ENCODE measurements at places on chromosomes 4 and X.

GRCh38 chr4:17807446-17807845 lies 3.1 kb downstream of the DCAF16 start:
- no peak for DNase-seq

DNA sequence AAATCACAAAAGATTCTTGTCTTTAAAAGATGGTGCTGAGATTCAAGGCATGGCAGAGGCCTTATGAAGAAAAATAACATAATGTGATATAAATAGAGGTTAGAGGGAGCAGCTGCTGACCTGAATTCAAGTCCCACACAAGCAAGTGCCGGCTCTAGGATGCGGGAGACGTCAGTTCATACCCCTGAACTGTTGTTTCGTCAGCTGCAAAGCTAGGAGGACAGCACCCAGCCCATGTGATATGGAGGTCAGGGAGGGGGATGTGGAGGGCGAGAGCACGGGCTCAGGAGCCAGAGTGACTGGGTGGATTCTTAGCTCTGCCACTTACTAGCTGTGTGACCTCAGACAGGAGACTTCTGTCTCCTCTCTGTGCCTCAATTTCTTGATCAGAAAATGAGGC lies 77.9 kb downstream of the JAKMIP1 start:
- no peak for DNase-seq

- no peak for DNase-seq
Observed at GRCh38 chr4:133062851-133063250, 86.2 kb upstream of the PCDH10 start.

DNA sequence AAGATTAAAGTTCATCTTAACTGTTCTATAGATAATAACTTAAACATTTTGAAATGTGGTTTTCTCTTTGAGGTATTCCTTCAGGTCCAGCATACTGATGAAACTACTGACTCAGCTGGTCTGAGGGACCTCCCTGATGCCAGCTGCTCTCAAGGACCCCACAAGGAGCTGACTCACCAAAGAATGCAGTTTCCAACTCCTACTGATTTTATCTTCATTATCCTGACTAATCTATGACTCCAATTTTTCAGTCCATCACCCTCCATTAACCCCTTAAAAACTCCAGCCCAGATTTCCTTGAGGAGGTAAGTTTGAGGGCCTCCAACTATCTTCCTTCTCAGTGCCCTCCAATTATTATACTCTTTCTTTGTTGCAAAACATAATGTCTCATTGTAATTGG lies 1.4 kb upstream of the UGT2B4 start:
- no peak for DNase-seq

- DNase-seq = no peak
Observed at GRCh38 chr4:55399581-55399980, 3.8 kb downstream of the TMEM165 start.

- no peak for DNase-seq
Observed at GRCh38 chr4:47531241-47531953, 46.3 kb downstream of the ATP10D start.

GRCh38 chrX:46485897-46486296 lies 59.3 kb downstream of the ZNF674 start:
- DNase-seq = no peak

- DNase-seq = no peak
Observed at GRCh38 chrX:124440695-124441094, 94.3 kb downstream of the SH2D1A start.

DNA sequence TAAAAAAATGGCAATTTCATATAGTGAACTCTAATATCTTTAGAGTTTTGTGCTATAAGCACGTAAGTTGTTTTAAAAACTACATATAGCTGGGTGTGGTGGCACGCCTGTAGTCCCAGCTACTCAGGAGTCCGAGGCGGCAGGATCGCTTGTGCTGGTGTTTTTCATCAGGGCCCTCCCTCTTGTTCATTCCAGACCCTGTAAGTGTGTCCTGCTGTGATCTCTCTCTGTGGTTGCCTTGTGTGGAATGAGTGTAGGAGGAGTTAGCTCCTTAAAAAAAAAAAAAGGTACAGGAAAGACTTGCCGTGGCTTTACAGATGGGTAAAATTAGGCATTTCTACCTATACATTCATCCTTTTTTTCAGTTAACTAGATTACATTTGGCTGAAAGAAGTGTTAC lies 35.4 kb downstream of the RBBP7 start:
- no peak for DNase-seq

GRCh38 chr4:42871671-42872290 lies 20.7 kb upstream of the GRXCR1 start:
- DNase-seq = no peak

- DNase-seq = no peak
Observed at GRCh38 chrX:79161655-79162054, 17.2 kb downstream of the GPR174 start.

DNA sequence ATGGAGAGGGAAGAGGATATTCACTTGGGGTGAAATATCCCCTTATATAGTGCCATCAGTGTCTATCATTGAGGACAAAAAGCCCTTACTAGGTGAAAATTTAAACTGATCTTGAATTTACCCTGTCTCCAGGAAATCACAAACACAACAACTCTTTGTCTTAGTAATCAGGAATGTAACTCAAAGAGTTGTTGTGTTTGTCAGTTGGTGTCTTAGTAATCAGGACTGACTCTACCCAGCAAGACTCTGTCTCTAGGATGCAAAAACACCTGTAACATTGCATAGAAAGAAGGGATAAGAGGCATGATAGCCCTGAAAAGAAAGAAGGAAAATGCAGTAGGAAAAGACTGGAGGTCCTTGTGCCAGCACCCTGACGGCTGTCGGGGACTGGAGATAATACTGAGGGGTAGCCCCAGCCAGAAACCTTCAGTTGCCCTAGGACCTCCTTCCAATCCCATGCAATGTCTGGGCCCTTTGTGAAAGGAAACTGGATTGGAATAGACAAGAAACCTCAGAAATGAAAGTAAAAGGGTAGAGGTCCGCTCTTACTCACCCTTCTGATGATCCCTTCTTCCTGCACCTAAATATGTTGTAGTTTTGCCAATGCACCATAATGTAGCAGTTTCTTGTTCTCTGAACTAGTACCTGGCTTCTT lies 45.3 kb downstream of the HMGB2 start:
- DNase-seq = no peak

- no peak for DNase-seq
Observed at GRCh38 chr4:130478406-130478805, 1382.5 kb downstream of the C4orf33 start.

DNA sequence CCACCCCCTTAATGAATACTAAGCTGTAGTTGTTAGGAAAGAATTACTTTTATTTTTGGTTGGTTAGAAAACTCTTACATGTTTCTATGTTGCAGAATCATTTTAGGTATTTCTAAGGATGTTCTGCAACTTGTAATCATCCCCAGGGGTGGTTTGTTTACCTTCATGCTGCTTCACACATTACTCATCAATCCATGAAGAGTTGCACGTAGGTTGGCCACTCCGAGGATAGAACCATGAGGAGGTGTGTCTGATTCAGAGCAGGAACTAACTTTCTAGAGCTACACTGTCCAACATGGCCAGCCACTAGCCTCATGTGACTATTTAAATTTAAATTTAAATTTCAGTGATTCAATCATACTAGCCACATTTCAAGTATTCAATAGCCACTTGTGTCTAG lies 127.2 kb upstream of the FRMPD4 start:
- no peak for DNase-seq

GRCh38 chr4:147709999-147710398 lies 21.9 kb upstream of the ARHGAP10 start:
- DNase-seq = no peak

GRCh38 chr4:98903561-98903960 lies 25.4 kb downstream of the EIF4E start:
- no peak for DNase-seq

GRCh38 chr4:94852616-94853015 lies 94.9 kb downstream of the BMPR1B start:
- no peak for DNase-seq

DNA sequence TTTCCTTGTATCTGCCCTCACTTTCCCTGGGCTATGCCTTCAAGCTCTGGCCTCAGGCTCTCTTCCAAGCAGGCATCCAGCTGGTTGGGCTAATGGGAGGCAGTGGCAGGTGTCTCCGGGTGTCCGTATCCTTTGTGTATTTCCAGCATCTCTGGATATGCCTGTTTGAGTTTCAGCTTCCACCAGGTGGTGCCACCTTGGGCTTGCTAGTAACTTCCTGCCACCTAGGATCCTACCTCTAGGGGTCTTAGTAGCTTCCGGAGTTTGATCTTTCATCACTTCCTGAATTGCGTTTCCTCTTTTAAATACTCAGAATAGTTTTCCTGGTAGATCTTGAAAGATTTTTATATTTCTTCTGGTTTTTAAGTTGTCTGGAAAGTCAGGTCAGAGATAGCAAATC lies 23.2 kb upstream of the ANOS1 start:
- DNase-seq = no peak

DNA sequence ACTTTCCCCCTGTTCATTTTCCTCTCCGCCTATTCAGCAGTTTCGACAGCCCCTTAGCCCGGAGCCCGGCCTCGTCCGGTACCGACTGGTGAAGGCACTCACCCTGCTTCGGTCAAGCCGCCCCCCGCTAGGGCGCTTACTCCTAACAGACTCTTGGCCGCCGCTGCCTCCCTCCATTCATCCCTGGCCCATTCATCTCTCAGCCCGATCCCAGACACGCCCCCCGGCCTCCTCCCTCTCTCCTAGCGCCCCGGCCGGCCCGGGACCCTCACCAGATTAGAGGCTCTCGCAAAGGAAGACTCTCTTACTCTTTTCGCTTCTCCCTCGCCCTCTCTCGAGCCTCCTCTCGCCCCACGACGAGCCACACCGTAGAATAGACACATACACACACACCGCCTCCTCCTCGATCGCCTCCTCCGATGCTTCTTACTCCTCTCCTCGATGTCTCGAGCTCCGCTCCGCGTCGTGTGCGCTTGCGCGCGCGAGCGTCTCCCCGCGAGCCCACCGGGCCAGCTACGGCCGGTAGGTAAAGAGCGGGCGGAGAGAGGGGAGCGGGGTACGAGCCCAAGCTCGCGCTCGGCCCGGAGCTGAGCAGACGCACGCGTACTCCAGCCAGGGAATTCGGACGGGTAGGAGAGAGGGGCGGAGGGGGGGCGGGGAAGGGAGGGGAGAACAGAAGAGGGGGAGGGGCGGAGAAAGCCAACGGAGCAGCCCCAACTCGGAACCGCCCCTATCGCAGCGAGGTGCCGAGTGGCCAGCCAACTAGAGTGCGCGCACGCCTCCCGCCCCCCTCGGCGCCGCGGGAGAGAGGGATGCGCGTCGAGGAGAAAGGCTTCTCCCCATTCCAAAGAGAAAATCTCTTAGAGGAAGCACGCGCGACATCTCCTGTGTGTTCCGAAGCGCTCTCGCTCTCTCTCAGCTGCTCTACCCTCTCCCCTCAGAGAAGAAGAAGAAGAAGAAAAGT lies at the start of gene WNK3:
TSS of gene WNK3 (minus strand) at position 633 of the 964 bp plus-strand sequence.
- DNase-seq = peak; percentile 83

- DNase-seq = no peak
Observed at GRCh38 chr4:91279899-91280298, 1023.9 kb upstream of the GRID2 start.

GRCh38 chrX:53004811-53005210 lies 43.8 kb upstream of the GPR173 start:
- DNase-seq = no peak

DNA sequence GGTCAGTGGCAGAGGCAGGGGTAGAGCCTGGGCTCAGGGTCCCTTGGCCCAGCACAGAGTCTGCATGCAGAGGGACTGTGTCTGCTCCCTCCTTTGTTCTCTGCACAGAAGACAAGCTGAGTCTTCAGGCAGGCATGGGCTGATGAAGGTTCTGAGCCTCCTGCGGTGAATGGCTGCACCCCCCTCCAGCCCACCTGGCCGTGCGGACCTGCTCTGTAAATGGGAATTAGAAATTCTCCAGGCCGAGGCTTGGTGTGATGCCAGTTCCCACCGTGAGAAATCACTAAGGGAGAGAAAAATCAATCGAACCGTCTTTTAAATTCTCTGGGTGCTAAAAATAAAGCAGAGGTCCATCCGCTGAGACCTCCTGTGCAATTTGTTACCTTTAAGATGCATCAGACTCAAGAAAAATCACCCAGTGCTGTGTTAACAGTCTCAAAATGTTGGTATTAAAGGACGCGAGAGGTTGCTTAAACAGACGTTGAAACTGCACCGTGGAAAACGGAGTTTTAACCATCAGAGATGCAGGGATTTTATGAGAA lies 96.0 kb downstream of the WFS1 start:
- DNase-seq = no peak

DNA sequence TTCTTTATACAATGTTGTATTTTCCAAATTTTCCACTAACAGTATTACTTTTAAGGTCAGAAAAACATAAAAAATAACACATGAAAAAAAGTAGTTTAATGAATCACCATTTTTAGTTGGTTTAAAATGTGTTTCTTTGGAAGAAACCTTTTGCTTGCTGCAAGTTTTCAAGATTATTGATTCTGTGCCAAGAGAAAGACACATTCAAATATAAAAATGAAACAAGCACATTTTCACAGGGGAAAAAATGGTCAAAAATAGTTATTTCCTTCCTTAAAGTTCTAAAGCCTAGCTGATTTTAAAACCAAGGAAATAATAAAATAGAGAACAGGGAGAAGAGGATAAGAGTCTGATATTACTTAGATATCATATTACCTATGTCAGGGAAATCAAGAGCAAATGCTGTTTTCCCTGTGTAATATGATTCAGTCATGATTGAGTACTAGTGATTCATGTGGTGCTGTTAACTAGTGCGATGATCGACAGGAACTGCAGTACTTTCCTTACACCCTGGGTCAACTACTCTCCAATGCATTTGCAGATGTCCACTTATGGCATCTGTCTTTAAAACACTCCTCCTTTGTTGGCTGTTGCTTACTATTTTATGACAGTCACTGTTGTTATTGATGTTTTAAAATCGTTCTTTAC lies 103.8 kb downstream of the CAMK2D start:
- no peak for DNase-seq

DNA sequence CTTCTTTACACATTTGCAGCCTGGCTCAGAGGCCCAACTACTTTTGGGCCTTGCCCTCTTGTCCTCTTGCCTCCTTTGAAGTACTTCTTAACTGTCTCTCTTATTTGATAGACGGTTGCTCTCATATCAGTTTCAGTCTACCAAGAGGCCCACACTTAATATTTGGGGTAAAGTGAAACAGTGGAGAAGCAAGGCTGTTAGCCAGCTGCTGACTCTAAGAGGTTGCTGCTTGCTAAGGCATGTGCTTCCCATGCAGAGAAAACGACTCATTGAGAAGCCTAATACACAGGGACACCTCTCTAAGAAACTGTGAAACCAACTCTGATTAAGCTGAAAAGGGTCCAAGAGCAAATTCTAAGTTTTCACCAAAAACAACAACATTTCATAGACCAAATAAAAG lies 94.6 kb downstream of the PPP3CA start:
- no peak for DNase-seq

All from SHP77 treated with DMSO at 0.1 percent for 48 hours (cell line).